ENCODE measurements at places on chromosomes 3 and 15.

- no peak for DNase-seq
These were observed 4.1 kb upstream of the ICE2 start for GRCh38 chr15:60483042-60483441.

DNA sequence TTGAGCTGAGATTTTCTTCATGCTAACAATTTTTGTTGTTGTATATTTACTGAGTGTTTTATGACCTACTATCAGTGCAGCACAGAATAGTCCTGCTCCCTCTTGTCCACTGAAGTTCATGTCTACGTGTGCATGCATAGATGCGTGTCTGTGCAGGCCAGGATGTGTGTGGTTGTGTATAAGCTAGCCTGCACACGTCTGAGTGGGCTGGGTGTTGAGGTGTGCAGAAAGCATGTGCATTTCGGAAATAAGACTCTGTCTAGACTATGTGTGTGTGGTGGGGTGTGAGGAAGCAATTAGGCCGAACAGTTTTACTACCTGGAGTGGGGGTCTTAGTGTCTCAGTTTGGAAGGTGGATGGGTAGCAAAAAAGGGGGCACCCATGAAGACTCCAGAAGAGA is 39.2 kb downstream of the ATP2B2 start:
- no peak for DNase-seq

DNA sequence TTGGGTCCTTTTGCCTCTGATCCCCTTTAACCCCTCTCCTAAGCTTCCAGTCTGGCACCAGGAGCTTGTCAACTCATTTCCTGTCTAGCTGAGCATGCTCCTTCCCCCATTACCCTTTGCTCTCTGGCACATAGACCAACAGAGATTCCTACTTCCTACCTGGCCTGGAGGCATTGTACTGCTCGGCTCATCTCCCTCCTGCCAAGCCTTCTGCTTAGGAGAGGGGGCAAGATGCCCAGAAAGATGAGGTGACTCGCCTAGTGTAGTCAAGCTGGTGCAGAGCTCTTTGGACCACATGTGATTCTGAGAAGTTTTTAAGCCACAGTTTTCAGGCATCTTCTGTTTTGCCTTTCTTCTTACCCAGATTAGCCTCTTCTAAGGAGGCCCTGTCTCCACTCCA is 95.4 kb downstream of the ZNF621 start:
- DNase-seq: no peak

- no peak for DNase-seq
These were observed 56.0 kb upstream of the MITF start for GRCh38 chr3:69683082-69683806.

DNA sequence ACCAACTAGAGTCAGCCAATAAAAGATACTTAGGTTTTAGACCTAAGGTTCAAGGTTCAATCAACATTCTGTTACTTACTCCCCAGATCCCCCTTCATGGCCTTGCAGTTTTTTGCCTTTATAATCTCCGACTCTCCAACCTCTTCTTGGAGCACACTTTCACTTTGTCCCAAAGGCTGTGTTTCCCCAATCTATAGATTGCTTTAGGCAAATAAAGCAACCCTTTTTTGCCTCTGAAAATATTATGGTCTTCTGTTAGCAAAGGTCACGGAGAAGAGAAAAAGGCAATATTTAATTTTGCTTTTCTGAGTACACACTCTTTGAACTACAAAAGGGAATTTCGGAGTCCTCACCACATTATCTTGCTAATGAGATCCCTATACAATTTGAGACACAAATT is 268.1 kb downstream of the PLOD2 start:
- no peak for DNase-seq

DNA sequence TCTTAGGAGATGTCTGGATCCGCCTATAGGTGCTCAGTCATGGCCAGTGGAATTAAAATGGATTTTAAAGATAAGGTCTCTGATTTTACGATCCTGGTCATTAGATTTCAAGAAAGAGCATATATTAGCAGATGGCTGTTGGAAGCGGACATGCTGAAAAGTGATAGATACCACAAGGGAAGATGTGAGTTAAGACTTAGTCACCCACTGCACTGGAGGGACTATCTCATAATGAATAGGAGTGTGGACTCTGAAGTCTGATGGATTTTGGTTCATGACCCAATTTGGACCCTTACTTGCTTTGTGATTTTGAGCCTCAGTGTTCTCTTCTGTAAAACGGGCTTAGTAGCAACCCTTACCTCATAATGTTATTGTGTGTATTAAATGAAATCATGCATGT is 214.7 kb downstream of the CHST2 start:
- DNase-seq: no peak

DNA sequence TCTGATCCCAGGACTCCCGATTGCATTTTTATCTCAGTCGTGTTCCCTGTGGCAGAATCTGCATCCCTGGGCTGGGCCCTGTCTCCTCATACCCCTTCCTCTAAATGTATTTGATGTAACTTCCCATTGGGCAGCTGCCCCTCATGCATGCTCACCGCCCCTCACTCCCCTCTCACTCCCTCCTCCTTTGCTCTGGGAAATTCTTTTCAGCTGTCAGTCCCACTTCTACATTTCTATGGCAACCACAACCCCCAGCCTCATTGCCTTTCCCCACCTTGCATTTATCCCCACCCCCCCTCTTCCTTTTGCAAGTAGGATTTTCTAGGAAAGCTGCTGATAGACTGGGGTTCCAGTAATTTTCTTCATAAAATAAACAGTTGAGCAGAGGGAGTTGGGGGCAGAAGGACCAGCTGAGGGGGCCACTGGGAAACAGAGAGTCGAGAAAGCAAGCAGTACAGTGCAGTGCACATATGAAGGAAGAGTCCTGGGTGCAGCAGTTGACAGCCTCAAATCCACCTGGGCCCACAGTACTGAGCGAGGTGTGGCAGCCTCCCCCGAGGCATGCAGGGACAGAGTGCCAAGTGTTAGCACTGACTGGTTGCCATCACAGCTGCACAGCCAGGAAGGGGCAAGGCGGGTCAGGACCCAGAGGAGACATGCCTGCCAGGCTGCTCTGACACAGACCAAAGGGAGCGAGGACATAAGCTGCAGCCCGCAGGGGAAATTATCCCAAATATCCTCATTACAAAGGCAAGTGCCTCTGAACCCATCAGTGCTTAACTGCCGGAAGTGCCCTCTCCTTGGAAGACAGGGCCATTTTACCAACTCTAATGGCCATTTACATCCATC is 476.3 kb downstream of the EPHB1 start:
- no peak for DNase-seq

- no peak for DNase-seq
These were observed 120.2 kb downstream of the ITPR1 start for GRCh38 chr3:4613366-4613765.

- DNase-seq: no peak
These were observed 1321.0 kb downstream of the ROBO2 start for GRCh38 chr3:78360849-78361248.

DNA sequence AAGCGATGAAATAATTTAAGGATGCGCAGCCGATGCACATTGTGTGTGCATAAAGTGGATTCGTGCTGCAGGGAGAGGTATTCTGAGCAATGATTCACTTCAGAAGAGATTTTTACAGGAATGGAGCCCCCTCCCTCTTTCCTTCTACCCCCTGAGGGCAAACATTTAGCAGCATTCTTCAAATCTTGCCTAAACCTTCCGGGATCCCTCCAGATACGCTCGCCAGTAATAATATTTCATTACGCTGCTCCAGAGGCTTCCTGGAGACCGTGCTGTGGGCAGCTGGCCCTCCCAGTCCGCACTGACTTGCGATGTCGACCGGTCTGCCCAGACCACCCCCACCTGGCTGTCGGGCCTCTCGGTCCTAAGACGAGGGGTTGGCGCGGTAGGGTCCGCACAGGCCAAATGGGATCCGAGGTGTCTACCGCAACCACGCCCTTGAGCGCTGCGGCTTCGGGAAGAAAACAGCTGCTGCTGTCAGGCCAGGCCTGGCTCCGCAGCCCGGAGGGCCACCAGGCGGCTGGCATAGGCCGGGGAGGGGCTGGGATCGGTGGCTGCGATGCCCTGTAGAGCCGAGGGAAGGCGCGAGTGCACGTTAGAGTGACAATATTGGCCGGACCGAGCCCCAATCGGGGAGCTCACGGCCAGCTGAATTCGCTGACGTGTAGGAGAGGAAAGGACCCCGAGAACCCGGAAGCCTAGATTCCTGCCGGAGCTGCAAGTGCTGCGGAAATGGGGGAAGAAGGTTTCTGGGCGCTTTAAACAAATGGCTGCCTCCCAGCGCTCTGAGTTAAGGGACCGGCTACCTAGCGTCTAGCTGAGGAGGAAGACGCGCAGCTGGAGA is 14.3 kb downstream of the ZIC4 start:
- DNase-seq: no peak

GRCh38 chr3:99967796-99968195 is 146.5 kb downstream of the FILIP1L start:
- no peak for DNase-seq

- no peak for DNase-seq
These were observed 2.3 kb downstream of the SETD5 start for GRCh38 chr3:9399746-9400145.

- no peak for DNase-seq
These were observed 16.4 kb downstream of the RBP1 start for GRCh38 chr3:139523166-139523565.

DNA sequence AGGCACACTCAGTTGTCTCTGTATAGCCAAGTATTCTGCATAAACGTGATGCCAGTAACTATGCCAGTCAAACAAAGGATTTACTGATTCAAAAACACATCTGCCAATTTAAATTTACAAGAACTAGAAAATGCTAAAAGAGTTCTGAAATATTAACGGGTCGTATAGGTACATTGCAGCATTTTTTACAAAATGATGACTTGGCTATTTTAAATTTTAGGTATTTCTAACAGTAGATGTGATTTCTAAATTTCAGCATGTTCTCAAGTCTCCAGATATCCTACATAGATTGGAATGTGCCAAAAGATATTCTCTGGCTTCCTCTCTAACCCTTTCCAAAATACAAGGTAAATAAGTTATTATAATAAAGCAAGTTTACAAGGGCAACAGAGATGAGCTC is 60.3 kb downstream of the MORC1 start:
- no peak for DNase-seq

DNA sequence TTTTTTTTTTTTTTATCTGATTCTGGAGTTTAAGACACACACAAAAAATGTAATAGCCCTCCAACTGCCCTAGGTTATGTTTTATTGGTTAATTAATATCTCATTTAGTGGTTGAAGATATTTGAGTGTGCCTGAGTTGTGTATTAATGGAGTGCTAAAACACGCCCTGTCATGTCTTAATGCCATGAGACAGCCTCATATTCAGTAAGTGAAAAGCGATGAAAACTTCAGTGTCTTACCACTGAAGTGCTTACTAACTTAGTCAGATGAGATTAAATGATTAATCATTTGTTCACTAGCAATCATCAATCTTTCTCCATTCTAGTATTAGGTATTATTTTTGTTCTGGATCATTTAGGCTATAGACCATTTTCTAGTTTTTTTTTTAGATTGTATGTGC is 544.7 kb upstream of the ROBO2 start:
- DNase-seq: no peak

DNA sequence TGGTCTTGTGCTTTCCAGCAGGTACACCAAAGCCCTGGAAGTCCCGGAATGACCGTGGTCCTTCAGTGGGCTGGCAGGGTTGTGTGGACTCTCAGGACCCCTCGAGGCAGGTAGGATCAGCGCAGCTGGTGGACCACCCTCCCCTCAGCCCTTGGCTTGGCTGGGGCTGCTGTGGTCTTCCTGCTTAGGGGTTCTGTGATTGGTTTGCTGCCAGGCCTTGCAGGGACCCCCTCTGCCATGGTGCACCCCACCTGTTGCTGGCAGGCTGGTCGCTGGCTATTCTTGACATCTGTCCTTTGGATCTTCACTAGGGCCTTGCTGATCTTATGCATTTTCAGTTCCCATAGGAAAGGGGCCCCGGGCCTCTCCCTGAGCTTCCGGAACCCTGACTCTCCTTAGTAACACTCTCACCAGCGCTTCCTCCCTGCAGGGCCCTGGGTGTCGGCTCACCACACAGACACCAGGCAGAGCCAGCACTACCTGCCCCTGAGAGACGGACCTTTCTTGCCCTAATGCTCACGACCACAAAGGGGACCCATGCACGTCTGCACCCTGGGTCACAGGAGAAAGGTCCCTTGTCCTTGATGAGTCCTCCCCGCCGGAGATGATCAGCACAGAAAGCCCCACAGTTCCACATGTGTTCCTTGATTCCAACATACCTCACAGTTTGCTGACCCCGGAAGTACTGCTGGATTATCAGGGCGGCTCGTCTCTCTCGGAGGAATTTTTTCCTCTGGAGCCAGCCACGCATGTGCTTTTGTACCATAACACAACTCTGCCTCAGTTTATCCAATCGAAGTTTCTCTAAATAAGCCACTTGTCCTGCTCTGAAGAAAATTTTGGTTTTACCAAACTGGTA is 51.7 kb downstream of the MYO5C start:
- DNase-seq: no peak

- no peak for DNase-seq
These were observed 34.9 kb upstream of the POLR2M start for GRCh38 chr15:57671636-57672035.

- no peak for DNase-seq
These were observed 6.3 kb upstream of the CCR4 start for GRCh38 chr3:32945136-32945535.

DNA sequence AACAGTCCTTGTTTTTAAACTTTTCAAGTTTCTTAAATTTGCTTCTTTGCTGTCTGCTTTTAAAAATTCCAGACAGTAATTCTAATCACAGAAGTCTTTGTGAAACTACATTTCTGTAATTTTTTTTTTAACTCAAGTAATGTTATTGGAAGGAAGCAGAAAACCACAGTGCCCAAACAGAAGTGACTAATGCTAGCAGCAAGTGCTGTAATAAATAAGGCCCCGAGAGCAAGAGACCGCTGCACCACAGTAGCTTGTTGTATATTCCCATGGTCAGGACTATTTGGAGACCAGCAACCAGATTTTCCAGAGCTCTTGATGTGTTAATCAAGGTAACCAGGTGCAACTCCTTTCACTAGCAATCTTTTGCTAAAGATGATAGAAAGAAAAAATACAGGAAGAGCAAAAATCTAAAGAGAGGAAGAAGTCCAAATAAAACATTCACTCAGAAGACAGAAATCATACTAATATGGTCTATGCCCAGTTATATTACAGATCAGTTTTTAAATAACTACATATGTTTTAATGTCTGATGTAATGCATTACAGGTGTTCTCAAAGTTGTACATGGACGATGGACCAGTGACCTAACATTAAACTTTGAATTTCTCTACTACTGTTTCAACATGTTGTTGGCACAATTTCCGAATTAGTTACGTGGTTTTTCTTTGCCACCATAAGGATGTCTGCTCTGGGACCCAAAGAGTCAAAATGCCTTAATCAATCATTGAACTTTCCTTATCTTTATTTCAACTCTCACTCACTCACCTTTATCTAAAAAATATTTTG is 36.4 kb downstream of the WWTR1 start:
- no peak for DNase-seq

DNA sequence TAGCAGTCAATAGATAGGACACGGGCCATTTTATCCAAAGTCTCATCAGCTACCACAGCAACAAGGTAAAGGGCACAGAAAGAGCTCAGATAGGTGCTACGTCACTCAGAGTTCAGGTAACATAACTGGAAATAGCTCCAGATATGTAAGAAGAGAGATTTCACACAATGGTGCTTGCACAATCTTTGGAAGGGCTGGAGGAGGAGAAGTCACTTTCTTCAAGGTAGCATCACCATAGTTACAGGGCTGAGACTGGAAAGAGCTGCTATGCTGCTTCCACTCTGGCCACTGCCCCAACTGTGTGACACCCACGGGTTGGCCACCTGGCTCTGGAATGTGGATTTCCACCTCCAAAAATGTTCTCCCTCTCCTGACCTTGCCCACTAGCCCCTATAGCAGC is 448.8 kb upstream of the THBS1 start:
- DNase-seq: no peak
